ENCODE measurements at places on chromosomes 7 and 10.

DNA sequence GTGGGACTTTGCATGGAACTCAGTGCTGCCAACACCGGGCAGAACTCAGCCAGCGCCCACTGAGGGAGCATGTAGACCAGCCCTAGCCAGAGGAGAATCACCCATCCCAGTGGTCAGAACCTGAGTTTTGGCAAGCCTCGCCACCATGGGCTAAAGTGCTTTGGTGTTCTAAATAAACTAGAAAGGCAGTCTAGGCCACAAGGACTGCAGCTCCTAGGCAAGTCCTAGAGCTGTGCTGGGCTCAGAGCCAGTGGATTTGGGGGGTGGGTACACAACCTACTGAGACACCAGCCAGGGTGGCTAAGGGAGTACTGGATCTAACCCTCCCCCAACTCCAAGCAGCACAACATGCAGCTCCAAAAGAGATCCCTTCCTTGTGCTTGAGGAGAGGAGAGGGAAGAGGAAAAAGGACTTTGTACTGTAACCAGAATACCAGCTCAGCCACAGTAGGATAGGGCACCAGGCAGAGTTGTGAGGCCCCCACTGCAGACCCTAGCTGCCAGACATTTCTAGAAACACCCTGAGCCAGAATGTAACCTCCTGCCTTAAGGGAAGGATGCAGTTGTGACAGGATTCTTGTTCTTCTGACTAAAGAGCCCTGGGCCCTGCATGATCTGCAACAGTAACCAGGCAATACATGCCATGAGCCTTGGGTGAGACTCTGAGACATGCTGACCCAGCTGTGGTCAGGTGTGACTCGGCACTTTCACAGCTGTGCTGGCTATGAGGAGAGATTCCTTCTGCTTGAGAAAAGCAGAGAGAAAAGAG is 24.4 kb downstream of the GSDME start:
- DNase-seq: no peak

- DNase-seq: no peak
These were observed 167.4 kb downstream of the FZD1 start for GRCh38 chr7:91431601-91432000.

DNA sequence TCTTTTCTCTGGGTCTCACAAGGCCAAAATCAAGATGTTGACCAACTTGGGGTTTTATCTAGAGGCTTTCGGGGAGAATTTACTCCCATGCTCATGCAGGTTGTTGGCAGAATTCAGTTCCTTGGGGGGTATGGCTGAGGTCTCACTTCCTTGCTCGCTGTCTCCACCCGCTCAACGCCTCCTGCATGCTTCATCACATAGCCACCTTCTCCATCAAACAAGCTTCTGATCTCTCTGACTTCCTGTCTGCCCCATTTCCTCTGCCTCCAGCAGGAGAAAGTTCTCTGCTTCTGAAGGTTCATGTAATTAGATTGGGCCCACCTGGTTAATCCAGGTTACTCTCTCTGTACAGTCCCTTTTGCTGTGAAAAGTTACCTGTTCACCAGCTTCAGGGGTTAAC is 179.1 kb upstream of the FZD1 start:
- no peak for DNase-seq

- DNase-seq: no peak
These were observed 79.5 kb downstream of the C1GALT1 start for GRCh38 chr7:7261863-7262262.

- DNase-seq: no peak
These were observed 29.0 kb upstream of the OGDHL start for GRCh38 chr10:49791100-49791499.

GRCh38 chr7:131540491-131541162 is 15.8 kb downstream of the PODXL start:
- DNase-seq: no peak

GRCh38 chr7:148729984-148730733 is 31.5 kb downstream of the CUL1 start:
- no peak for DNase-seq

GRCh38 chr10:75924309-75924902 is 493.0 kb downstream of the LRMDA start:
- DNase-seq: no peak

DNA sequence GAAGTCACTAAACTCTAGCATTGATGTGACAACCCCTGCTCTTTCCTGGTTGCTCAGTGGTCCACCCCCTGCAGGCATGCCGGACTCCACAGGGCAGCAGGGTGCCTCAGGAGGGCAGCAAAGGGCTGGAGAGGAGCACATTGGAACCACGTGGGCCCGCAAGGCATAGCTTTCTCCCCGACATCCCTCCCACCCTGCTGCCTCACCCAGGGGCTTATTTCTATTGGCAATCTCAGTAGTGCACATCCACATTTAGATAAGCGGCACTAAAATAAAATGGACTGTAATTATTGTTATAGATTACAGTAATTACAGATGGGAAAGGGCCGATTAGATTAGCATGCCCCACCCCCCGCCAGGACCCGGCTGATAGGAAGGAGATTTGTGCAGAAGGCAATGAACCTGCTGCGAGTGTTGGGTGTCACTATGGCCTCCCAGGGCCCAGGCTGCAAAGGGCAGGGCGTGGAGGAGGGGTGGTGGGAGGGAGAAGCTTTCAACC is 580.1 kb downstream of the GRID1 start:
- DNase-seq: no peak

DNA sequence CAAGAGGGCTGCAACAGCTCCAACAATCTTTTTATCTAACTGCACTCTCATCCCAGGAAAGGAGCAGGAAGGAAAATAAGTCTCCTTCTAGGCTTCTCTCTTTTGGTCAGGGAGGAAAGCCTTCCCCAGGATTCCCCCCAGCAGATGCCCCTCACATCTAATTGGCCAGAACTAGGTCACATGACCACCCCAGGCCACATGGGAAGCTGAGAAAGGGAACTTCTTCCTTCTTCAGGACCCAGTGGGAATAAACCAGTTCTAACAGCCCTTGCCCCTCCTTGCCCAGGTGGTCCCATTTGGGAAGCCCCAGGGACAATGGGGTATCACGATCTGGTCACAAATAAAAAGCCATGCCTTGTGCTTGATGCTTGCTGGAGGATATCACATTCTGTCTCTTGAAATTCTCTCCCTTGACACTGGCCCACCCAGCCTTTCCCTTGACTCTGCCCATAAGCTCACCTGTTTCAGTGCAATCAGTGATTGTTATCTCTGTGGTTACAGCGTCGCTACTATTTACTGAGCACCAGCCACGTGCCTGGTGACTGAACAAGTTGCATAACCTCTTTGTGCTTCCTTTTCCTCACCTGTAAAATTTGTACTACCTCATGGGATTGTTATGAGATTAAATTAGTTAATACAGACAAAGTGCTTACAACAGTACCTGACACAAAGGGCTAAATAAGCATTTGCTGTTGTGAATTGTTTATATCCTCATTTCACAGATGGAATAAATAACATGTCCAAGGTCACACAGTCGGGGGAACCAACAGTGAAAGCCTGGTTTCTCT is 9.0 kb upstream of the TACR2 start:
- DNase-seq: no peak

GRCh38 chr7:102082693-102083368 is 203.8 kb upstream of the SH2B2 start:
- no peak for DNase-seq

GRCh38 chr7:33979807-33980355 is 74.5 kb downstream of the BMPER start:
- no peak for DNase-seq

- DNase-seq: no peak
These were observed 636.1 kb upstream of the FZD8 start for GRCh38 chr10:36278176-36278575.

DNA sequence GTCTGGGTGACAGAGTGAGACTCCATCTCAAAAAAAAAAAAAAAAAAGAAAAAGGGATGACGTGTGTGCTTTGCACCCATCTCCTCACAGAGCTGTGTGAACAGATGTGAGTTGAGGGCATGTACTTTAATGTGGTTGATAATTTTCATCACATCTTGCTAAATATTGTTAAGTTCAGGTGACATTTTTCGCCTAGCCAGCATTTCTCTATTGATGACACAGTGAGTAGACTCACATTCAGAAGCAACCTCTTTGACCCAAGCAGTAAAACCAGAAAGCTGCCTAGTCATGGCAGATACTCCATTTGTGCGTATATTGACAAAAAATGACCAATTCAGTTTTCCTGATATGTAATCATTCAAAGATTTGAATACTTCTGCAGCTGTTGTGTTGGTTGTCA is 126.0 kb downstream of the ATRNL1 start:
- DNase-seq: no peak

DNA sequence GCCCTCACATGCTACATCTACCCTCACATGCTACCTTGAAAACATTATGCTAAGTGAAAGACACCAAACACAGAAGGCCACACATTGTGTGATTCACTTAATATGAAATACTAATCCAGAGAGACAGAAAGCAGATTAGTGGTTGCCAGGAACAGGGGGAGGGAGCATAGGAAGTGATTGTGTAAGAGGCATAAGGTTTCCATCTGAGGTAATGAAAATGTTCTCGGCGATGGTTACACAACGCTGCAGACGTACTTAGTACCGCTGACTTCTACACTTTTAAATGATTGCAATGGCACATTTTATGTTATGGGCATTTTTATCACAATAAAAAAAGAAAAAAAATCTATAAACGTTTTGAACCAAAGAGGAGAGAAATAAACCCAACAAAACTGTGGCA is 742.3 kb downstream of the TYW1 start:
- DNase-seq: no peak

- no peak for DNase-seq
These were observed 6.6 kb downstream of the AFAP1L2 start for GRCh38 chr10:114397651-114398145.

DNA sequence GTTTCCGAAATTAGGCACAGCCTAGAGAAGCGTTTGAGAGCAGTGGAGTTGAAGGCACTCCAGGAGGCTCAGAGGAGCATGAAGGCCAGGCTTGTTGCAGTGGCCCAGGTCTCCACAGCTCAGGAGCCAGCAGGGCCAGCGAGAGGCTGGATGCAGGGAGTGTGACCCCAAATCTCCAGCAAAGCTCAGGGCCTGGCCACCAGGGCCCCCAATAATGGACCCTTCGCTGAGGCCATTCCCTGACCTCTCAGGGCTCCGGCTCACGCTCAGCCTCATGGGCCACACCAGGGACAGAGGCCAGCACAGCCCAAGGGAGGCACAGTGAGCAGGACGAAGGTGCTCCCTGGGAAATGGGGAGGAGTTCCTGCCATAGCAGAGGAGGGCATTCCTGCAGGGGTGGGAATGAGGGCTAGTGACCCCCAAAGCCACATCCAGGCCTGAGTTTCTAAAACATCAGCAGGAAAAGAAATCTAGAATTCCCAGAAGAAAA is 47.5 kb downstream of the EBF3 start:
- DNase-seq: no peak

- no peak for DNase-seq
These were observed 171.7 kb downstream of the KCND2 start for GRCh38 chr7:120444650-120445049.

GRCh38 chr7:79046061-79046460 is 407.4 kb downstream of the MAGI2 start:
- no peak for DNase-seq

DNA sequence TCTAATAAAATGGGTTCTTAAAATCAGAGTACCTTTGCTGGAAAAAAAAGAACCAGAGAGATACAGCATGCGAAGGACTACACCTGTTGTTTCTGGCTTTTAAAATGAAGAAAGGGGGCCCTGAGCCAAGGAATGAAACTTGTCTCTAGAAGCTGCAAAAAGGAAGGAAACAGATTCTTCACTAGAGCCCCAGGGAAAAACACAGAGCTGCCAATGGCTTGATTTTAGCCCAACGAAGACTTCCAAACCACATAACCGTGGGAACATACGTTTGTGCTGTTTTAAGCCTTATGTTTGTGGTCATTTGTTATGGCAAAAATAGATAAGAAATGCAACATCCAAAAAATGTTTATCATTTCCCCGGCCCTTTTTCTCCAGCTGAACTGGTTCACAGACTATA is 780.0 kb downstream of the SORCS1 start:
- DNase-seq: no peak

- DNase-seq: no peak
These were observed 38.0 kb upstream of the RTKN2 start for GRCh38 chr10:62306663-62307062.

DNA sequence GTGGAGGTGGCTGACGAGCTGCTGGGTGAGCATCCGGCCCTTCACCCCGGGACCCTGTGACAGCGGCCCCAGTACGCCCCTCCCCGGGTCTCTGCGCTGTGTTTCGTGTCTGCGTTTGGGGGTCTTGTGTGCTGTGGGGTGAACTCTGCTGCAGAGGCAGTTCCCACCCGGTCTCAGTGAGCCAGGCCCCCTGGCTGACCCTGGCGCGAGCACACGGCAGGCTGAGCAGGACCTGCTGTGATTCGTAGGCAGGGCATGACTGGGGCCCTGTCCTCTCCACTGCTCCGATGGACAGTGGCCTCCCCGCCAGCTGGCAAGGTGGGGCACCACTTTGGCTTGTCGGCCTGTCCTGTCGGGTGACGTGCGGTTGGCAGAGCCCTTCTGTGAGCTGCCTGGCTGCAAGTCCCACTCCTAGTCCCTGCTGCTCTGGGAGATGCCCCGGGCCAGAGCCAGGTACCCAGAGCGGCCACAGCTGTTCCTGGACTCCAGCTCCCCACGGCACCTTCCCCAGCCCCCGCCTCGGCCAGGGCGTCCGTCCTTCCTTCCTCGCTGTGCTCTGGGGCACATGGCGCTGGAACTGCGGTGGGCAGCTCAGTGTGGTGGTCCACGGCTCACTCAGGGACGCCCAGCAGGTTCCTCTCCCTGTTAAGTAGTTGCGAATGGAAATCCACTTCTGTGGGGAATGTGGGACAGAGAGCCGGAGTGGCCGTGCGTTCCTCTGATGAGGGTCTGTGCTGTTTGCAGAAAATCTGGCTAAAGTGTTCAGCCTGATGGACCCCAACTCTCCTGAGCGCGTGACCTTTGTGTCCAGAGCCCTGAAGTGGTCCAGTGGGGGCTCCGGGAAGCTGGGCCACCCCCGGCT is 10.5 kb downstream of the GET4 start:
- no peak for DNase-seq

GRCh38 chr7:66903360-66904062 is 17.5 kb upstream of the TMEM248 start:
- no peak for DNase-seq

GRCh38 chr7:45680776-45681175 is 106.6 kb downstream of the ADCY1 start:
- DNase-seq: no peak

GRCh38 chr10:114956466-114956865 is 18.5 kb downstream of the TRUB1 start:
- no peak for DNase-seq

GRCh38 chr7:22255342-22255741 is 101.6 kb downstream of the RAPGEF5 start:
- DNase-seq: no peak

GRCh38 chr7:31893365-31893764 is 176.8 kb downstream of the PDE1C start:
- DNase-seq: no peak

- DNase-seq: no peak
These were observed 580.5 kb downstream of the REEP3 start for GRCh38 chr10:64101606-64102263.

- DNase-seq: no peak
These were observed 10.3 kb downstream of the LEP start for GRCh38 chr7:128251337-128251736.

DNA sequence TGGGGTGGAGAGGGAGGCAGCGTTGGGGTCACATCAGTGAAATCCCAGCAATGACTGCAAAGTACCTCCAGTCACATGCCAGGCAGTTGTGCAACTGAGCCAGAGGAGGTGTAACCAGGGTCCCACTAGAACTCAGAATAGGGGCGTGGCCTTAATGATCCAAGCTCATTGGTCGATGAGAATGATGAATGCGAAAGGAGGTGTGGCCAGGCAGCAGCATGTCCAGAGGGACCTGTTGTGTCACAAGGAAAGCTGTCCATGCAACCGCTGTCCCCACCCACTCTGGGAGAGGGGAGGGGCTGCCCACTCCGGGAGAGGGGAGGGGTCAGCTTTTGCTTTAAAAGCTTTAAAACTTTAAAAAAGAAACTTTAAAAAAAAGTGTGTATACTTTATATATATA is 25.3 kb upstream of the MTPAP start:
- no peak for DNase-seq
